ENCODE measurements at places on chromosomes 3 and 15.

DNA sequence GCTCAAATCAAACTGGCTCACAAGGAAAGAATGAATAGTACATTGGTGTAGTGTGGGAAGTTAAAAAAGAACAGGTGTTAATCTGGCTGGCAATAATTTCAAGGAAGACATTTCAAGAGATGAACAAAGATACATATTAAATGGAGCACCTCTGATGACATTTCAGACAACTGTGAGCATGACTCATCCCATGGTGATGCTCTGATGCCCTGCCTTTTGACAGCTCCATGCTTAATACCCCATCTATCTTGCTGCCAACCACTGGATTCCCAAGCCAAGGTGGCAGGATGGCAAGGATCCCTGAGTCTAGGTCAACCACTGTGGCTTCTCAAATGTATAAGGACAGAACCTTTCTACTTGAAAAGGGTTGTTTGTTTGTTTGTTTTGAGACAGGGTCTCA, 29.3 kb downstream of the LRRC2 start:
- DNase-seq, result no peak

DNA sequence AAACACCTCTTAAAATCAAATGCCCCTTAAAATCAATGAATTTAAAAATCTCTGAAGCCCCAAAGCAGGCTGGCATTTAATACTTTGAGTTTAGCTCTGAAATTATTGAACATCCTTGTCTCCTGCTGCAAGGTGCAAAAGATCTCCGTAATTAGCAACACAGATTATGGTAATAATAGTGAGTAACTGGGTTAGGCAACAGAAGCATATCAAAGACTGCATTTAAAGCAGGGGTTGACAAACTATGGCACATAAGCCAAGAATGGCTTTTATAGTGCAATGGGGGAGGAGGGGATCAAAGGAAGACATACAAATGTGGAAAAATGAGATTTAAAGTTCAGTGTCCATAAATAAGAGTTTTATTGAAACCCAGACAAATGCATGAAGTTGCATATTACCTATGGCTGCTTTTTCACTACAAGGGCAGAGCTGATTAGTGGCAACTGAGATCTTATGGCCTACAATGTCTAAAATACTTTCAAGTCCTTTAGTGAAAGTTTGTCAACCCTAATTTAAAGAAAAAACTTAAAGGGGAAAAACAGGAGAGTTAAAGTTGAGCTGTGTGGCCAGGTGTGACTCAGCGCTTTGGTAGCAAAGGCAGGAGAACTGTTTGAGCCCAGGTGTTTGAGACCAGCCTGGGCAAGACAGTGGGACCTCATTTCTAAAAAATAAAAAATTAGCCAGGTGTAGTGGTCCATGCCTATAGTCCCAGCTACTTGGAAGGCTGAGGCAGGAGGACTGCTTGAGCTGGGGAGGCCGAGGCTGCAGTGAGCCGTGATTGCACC, 157.6 kb downstream of the TBL1XR1 start:
- DNase-seq, result no peak

DNA sequence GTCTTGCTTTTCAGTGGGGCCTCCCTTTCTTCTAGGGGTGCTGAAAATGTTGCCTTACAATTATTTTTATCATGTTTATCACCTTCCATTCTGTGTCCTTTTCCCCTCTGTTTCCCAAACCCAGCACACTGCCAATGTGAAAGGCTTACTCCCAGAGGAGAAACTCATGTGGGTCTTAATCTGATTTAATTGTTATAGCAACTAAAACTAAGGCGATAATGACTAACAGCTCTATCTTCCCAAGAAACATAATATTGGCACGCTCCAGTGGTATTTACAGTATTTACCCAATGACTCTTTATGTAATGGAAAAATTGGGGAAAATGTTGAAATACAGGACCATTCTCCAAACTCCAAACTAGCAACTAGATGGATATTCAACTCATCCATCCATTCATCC, 58.4 kb downstream of the MESD start:
- DNase-seq, result no peak

GRCh38 chr3:193816656-193817311, 223.8 kb downstream of the OPA1 start:
- DNase-seq, result no peak

DNA sequence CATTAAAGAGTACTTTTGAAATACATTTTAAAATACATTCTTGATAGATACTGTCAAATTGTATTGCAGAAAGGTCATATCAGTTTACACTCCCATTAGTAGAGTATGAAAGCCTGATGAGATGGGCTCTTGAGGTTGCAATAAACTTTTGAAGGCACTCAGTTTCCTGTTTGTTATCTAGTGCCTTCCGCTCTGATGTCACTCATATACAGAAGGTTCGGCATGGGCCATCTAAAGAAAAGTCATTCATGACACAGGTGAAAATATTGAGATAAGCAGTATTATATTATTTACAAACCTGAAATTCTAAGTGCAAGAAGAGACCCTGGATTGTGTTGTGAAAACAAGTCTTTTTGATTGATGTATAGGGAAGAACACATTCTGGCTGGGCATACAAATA, 36.5 kb upstream of the DENND4A start:
- peak; percentile 55 for DNase-seq

DNA sequence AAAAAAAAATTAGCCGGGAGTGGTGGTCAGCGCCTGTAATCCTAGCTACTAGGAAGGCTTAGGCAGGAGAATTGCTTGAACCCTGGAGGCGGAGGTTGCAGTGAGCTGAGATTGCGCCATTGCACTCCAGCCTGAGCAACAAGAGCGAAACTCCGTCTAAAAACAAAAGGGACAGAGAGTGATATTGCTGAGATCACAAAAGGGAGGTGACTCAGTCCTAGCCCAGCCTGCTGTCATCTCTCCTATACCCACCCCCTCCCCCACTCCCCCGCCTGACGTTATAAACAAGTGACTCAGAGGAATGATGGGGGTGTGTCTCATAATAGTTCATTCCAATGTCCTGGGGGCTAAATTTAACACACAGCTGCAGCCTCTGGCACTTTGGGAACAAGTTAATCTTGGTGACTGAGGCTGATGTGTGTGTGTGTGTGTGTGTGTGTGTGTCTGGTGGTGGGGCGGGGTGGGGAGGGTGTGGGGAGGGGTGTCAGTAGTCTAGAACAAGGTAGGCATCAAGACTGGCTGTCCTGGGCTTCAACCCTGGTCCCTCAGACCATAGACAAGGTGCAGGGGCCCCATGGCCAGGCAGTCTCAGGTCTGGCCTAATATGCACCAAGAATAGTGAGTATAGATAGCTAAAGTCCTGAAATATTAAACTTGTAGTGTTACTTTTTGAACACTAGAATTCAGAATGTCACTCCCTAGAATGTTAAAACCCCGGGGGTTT, 1.3 kb upstream of the KLHL40 start:
- DNase-seq, result peak; percentile 60

DNA sequence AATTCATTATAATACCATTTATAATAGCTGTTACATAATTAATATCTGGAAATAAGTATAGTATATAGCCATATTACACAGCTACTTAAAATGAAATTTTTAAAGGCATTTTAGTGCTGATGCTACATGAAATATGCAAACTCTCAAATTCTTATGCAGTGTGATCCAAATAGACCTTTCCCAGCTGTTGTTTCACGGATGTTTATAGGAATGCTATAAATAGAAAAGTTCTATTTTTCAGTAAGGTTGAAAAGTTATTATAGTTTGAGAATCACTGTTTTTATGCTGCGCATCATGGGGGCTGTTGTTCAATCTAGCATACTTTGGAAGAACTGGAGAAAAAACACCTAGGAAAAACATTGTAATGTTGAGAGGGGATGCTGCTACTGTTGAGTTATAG, 147.7 kb upstream of the TRIM42 start:
- no peak for DNase-seq

GRCh38 chr3:59843821-59844220, 794.0 kb upstream of the CFAP20DC start:
- DNase-seq, result no peak

GRCh38 chr3:861721-862120, 231.1 kb upstream of the CNTN6 start:
- DNase-seq, result no peak

DNA sequence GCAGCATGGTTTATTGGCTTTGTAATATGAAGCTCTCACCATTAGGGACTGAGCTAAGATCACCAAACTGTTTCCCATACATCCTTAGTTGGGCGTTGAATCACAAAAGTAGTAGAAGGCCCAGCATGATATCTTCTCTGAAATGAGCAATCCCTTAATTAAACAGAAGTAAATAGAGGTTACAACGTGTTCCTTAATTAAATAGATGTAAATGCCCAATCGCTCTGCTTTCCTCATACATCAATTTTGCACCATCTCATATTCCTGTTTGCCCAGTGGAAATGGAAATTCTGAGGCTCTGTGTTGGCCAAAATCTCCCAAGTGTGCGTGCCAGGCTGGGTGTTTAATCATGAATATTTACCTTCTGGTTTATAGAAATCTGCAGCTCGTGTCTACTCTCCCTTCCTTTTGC, 107.4 kb upstream of the FOXB1 start:
- no peak for DNase-seq

Data from activated CD4-positive, alpha-beta T cell treated with anti-CD3 and anti-CD28 coated beads, Interleukin-2, Interleukin-4, amounts not matched to agents 100 ng/mL and 50 ng/mL, durations not matched to agents 16 hours and 8 hours (primary cell).